ENCODE measurements at places on chromosomes 2 and 18.
A peak's percentile ranks its signal among the peaks of the same experiment; 100 is the strongest.

- no peak for DNase-seq
Measured at GRCh38 chr2:219500135-219500534, 1.4 kb downstream of the GMPPA start.

- no peak for DNase-seq
Measured at GRCh38 chr2:24509425-24509824, 18.4 kb downstream of the NCOA1 start.

GRCh38 chr2:72931280-72931910, 14.1 kb downstream of the EMX1 start:
- DNase-seq = no peak

DNA sequence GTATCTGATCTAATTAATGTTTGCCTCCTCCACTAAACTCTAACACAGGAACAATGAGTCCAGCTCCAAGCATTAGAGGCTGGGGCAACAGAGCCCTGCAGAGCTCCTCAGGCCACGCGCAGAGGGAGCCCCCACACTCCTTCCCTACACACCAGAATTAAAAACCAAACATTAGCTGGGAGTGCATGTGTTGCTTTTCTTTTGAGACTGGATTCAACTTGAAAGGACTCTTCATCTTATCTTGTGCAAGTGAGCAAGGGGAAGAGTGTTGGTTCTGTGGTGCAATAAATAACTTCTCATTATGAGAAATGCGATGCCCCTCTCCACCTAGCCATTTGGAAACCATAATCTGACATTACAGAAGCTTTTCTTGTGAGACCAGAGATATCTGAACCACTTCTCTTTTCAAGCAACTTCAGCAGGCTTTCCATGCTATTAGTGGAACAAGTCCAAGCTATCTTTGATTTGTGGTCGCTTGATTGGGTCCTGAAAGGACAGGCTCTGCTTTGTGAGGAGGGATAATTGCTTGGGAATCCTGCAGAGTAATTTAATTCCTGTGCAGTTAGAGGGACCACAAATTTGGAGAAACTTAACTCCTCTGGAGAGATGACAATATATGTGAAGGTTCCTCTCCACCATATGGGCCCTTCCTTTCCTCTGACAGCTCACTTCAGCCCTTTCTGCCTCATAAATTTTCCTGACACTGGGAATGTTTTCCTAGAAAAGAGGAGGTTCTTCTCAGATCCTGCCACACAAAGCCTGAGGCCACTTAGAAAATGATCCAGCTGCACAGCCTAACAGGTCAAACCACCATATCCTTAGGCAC, 112.5 kb downstream of the ATL2 start:
- no peak for DNase-seq

GRCh38 chr2:202609381-202610145, 25.2 kb upstream of the FAM117B start:
- DNase-seq = no peak

DNA sequence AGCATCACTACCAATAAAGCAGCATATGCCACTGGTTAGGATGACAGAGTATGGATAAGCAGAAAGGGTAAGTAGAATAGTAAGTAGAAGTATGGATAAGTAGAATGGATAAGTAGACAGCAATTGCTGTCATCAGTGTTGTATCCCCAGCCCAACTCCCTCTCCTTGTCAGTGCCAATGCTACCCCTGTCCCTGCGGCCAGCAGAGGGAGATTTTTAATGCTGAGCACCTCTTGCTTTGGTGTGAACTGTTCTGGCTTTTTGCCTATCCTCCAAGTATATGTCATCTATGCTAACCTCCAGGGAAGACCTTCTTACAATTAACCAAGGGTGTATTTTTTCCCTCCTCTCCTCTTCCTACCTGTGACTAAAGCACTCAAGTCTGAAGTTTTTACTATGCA, 136.7 kb upstream of the SPHKAP start:
- no peak for DNase-seq

GRCh38 chr2:11067221-11068078, 87.8 kb upstream of the SLC66A3 start:
- DNase-seq = no peak

GRCh38 chr18:70523792-70524182, 234.9 kb downstream of the SOCS6 start:
- no peak for DNase-seq

DNA sequence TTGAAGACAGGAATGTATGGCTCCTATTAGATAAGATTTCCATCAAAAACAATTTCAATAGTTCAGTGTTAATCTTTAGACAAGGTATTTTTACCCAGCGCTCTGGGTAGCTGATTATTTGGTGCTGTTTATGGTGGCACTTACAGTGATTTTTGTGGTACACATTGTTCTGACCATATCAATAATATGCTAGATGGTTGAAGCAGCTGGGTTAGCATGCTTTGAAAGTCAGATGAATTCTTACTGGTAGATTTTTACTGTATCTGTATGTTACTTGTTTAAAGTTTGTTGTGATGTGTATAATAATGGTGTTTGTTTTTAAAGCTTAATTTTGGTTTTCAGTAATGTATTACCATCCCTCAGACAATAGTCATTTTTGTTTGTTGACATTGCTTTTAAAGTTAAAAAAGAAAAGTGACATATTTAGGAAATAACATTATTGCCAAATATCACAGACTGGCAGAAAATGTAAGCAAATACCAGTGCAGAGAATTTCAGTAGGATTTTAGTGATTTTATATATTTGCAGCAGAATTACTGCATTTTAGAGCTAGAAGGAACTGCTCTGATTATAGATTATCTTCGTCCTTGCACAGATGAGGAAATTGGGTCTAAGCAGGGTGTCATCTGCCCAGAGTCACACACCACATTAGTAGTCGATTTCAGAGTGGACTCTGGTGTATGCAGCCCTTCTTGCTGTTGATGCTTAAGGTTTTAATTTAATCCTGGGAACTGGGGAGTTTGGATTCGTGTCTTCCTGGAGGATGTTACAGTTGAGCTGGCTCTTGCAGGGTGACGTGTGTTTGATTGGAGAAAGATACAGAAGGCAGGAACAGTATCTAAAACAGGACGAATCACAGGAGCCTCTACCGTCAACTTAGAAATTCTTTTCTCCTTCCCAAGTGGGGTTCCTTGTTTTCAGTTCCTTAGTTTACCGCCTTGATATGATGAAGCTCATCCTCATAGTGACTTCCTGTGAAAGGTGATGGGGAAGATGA, 6.6 kb downstream of the SOCS6 start:
- DNase-seq = no peak

GRCh38 chr2:153588408-153588807, 109.8 kb upstream of the RPRM start:
- DNase-seq = no peak

DNA sequence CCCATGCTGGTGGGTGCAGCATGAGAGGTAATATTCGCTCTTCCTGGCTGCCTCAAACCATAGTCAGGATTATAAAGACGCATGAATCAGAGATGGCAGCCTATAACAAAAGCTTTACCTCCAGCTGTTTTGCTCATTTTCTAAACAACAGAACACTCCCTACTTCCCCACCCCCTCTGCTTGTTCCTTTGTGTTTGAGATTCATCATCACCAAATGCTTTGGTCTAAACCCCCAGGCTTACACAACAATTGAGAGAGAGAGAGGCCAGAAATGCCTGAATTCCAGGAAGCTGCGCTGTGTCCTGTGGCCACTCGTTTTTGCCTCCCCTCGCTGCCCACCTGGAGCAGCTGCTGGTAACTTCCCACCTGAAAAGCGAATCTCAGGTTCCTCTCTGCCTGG, 78.8 kb upstream of the CAPN13 start:
- DNase-seq = no peak

DNA sequence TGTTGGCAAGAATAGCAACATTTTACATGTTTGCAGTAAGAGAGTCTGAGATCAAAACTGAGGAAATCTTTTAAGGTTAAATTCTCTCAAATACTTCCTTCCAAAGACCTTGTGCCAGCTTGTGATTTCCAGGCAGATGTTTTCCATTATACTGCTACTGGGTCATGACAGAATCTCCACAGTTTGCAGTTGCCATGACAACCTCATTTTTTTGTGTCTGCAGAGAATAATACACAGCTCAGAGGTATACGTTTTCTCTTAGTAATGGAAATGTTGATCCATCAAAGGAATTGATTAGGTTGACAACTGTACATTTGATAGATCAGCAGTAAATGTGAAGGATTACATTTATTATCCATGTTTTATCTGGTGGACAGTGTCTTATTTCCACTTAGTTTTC, 29.1 kb upstream of the CSRNP3 start:
- DNase-seq = no peak

- DNase-seq = peak; percentile 9
Measured at GRCh38 chr18:9334973-9335696, 562 bp downstream of the TWSG1 start.

- no peak for DNase-seq
Measured at GRCh38 chr2:63057249-63058143, 6.9 kb downstream of the OTX1 start.

GRCh38 chr2:190571686-190572085, 37.2 kb upstream of the NEMP2 start:
- DNase-seq = no peak

GRCh38 chr2:163481515-163481914, 254.3 kb downstream of the FIGN start:
- DNase-seq = no peak

DNA sequence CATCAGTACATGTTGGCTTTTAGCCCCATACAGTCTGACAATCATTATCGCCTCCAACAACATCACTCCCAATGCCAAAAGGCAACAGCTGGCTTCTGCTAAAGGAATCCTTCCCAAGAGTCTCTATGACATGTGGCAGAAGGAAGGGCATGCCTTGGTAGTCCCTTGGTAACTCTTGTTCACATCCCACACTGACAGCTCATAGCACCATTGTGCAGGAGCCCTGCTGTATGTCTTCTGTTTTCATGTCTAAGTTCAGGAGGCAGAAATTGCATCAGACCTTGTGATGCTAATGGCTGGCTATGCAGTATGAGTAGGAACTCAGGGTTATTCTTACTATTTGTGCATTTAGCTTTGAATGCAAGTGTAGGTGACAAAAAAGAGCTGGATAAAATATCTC, 392.1 kb downstream of the PTH2R start:
- no peak for DNase-seq

DNA sequence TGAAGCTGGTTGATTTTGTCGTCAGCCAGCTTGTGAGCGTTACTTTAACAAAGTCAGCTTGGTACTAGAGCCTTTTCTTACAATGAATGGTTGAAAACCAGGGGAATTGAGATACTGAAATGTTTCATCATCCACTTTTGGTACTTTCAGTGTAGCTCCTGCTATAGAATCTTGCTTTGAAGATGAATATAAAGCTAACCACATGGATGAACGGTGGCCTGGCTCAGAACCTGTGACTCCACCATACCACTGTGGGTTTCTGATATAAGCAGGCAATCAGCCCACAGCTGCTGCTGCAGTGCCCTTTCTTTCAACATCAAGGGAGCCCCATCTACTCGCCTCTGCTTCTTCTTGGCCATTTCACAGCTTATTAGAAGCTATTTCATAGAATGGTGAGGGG, 53.2 kb upstream of the GPR45 start:
- no peak for DNase-seq

DNA sequence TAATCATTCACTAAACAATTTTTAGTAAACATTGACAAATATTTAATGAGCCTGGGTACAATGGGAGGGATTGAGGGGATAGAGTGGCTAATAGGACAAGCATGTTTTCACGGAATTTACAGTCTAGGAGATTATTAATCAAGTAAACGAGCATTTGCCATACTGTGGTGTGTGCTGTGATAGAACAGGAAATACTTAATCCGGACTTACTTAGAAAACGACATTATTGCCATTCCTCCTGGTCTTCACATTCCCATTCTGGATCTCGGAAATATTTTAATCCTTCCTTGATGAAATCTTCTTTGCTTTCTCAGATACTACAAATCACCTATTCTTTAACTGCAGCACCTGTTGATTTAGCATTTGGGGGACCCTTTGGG, 905 bp downstream of the TTLL4 start:
- DNase-seq = no peak

DNA sequence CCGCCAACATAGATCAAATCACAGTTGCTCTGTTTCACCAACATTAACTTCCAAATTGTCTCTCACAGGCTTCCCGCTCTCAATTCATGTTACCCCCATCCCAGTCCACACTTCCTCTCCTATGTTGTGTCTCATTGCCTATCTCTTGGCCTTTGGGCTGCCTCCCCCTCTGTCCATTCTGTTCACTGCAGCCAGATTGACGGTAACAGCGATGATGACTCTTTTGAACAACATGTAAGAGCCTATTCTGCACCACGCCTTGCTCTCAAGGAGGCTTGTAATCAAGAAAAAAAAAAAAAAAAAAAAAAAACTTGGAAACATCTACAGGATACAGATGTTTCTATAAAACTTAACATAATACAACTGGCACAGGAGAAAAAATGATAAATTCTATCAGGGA, 77.3 kb upstream of the RMDN2 start:
- DNase-seq = no peak

- DNase-seq = no peak
Measured at GRCh38 chr2:10196110-10196892, 73.8 kb downstream of the RRM2 start.

Data from T-helper 1 cell (primary cell).